ENCODE measurements at places on chromosomes 6 and 20.

DNA sequence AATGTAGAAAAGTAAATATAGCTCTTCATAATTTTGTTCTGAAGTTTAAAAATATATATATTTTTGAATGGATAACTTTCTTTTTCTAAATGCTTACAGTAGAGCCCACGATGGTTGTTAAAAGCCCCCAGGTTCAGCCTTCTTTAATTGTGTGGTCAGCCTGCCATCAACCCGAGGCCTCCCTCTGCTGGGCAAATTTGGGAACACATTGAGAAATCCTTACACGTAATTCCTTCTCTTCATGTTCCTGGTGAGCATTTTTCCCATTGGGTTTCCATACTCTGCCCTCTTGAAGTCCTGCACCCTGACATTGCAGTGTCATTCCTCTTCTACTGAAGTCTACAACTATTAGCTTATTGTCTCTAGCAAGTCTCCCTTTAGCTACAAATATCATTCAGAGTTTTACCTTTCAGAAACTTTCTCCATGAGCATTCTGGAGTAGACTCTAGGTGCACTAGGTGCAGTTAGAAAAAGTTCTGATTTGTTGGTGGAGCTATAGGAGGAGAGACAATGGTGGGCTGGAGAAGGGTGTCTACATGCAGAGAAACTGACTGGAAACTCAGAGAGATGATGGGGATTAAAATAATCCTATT, 40.6 kb downstream of the TRIM38 start:
- peak; percentile 80 for DNase-seq

DNA sequence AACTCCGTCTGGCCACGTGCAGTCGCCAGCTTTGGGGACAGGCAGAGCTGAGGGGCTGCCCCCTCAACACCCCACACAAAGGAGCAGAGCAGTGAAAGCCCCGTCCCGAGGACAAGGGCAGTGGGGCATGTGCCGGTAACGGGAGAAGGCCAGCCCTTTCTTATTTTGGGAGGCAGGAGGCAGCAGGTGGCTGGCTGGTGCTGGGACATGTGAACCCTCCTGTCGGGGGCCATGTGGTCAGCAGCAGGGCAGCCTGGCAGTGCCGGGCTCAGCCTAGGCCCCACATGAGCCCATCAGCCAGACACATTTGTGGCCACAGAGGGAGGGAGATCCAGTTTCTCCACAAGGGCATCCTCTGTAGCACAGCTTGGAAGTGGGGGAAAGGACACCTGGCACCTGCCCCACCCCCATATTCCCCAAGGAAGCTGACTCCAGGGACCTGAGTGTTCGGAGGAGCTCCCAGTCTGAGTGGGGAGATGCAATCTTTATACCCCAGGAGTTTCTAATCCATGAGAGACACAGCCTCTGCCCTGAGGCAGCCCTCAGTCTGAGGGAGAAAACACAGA, 137.6 kb downstream of the MRPL14 start:
- no peak for DNase-seq

GRCh38 chr20:48153523-48153922, 368.2 kb upstream of the SULF2 start:
- DNase-seq: peak; percentile 29

GRCh38 chr6:33288921-33289783, at the start of the genes PFDN6 and WDR46:
Gene PFDN6, plus strand, starts transcription at chr6:33289601. Its CDS starts 256 bp downstream, at chr6:33289857.
Gene WDR46, minus strand, starts transcription at chr6:33289239. Its CDS starts 69 bp downstream, at chr6:33289170.
- peak; percentile 92 for DNase-seq

DNA sequence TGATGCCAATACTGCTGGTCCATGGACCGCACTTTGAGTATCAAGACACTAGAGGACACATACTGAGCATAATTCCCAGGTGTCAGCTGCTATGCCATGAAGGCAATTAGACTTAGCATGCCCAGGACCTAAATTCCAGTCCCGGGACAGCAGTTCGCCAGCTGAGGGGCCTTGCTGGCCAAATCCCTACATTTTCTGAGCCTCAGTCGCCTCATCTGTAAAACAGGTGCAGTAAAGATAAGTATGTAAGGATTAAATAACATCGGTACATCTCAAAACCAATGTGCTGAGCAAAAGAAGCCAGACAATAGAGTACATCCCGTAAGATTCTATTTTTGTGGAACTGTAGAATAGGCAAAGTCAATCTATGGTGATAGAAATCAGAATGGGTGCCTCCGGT, 1.0 kb downstream of the BFSP1 start:
- DNase-seq: no peak

- no peak for DNase-seq
These were observed 228.1 kb downstream of the PRL start for GRCh38 chr6:22068561-22069305.

- no peak for DNase-seq
These were observed 1.3 kb upstream of the FOXF2 start for GRCh38 chr6:1387876-1388629.

DNA sequence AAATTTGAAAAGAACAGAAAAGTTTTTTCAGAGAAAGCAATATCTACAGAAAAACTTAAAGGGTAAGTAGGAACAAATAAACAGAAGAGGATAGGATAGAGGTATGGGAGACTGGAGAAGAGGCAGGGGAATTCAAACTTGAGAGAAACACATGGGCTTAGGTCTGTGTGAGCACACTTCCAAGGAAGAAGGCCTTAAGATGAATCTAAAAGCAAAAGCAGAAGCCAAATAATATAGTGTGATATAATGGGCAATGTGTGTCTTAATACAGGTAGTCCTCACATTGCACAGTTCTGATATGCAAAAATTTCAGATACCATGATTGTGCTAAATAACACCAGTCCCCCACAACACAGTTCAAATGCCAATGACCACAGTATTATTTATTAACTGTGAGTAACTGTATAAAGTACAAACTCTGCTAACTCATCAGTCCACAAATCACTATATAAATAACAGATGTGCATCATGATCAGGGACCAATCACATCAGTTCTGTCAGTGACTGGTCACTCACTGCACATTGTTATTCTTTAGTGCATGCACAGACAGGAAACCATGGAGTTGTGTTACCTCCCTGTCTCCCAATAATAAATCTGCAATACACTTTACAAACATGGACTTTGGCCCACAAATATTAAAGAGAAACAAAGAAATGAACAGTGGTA, 18.6 kb downstream of the SNX14 start:
- DNase-seq: peak; percentile 73

GRCh38 chr6:86255973-86256372, 613.3 kb upstream of the SYNCRIP start:
- DNase-seq: no peak

DNA sequence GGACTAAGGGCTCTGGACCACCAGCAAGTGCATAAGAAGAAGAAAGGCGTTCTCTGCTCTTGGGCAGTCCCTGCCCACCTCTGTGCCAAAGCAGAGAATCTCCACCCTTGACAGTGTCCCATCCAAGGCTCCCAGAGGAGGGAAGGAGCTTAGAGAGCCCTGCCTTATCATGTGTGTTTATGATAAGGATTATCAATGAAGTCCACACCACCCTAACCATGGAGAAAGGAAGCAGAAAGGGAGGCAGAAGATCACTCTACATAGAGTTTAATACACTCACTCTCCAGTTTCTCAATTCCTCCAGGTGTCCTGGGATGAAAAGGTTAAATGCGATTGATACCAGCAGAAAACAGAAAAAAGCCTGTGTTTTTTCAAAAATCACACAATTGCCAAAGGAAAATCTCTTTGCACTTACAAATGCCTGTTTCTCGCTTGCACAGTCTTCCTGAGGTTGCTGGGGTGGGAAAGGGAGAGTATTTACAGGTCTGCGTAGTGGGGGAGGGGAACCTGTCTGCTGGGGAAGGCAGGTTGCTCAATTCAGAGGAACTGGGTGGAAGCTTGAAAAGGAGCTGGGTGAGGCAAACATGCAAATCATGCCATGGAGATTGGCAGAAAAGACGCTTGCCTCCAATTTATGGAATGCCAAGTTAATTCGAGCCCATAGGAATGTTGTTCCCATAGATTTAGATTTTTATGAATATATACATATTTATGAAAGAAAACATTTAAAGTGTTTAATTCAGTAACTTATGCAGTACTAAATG, 104.0 kb downstream of the EYA2 start:
- DNase-seq: no peak
